ENCODE measurements at places on chromosomes 1 and 21. TPM values are rescaled to one million over a fixed set of nuclear protein-coding genes. Genes with fewer than 3 reads are reported as not detected.

DNA sequence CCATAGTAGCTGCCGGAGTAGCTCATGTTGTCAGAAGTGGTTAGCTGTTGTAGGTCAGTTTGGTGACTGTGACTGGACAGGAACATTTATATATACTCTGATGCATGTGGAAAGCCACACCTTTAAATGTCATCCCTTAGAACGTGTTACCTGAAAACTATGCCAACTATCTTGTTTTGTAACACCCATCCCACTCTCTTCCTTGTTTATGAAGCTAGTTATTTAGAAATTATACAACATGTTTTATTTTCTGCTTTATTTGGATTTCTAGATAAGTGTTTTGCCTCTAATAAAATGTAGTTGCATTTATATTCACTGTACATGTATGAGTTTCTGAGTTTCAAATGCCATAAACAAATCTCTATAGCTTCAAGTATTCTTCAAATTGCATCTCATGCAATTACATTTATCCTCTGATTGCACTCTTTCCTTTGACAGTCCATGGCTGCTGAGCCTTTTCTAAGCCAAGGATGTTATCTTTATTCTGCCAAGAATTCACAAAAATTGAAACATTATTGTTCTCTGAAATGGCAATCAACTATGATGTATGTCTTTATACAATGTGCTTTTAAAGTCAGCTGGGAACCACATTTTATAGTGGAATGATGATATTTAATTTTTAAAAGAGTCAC is at the start of gene KRTAP19-7:
TSS of gene KRTAP19-7 (minus strand) at position 51 of the 632 bp plus-strand sequence. CDS start at position 26, 25 bp downstream.
- no peak for DNase-seq

DNA sequence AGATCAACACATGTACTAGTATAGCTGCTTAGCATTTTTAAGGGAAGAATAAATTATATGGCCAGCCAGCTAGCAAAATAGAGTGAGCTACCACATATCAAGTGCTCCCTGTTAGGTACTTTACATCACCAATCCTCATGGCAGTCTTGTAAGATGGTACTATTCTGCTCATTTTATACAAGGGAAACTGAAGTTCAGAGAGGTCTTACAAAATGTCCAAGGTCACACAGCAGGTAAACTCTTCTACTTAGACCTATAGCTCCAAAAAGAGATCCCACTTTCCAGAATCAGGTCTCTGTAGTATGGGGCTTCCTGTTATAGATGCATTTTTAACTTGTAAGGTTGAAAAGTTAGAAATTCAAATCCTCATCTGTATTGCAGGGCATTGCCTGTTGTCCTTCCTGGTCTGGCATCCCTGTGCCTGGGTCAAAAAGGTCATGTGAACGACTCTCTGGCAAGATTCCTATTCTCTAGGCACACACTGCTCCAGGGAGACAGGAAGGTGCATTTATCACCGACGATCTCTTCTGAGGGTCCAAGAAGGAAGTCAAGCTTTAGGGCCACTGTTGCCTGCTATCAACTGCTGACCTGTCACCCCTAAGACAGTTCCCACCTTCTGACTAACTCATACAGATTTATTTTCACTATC is 41.1 kb downstream of the TRIT1 start:
- no peak for DNase-seq

DNA sequence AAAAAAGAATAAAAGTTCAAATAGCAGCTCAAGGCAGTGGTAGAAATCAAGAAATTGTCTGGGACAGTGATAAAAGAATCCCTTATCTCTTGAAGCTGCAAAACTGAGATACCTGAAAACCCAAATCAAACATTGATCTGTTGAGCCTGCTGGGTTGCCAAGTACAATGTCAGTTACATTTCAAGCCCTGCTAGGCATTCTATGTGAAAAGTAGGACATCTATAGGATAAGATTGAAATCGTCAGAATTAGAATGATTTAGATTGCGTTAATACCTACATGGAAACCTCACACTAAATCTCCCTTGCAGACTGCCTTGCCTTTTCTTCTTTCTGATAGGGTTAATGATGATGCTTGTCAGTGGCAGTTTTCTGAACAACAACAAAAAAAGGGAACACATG is 1684.4 kb upstream of the B3GALT2 start:
- DNase-seq: no peak

DNA sequence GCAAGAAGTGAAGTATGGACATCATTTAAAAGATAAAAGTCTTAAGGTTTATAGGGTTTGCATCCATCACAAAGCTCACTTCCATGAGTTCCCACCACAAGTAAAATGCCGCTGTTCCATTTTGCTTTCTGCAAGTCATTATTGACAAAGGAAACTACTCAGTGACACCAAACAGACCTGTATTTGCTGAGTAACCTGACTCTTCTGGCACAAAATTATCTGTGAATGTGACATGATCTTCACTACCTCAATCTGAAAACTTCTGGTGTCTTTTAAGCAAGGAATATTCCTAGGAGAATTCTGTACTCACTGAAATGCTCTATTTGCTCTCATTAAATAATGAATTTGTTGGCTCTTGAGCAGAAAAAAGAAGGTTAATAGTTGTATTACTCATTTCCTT is 1077.4 kb upstream of the ADGRL4 start:
- DNase-seq: no peak

DNA sequence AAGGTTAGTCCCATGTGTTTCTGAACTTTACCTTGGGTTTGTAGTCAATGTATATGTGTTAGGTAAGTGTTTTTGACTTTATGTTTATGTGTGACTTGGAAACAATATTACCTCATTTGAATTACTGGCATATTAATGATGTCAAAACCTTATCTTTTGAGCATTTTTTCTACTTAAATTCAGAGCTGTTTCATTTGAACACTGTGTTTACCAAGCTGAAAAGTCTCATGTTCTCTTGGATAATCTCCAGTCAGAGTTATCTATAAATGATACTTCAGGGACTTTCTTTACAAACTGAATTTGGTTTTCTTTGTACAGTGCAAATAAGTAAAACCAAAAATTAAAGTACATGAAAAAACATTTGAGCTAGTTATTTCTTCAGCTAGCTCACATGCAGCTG is 30.0 kb downstream of the ADAMTS1 start:
- DNase-seq: no peak

PEX19 gene
- polyA plus RNA-seq: 91.0 TPM

EPS8L3 gene
- polyA plus RNA-seq: 0.28 TPM

All from right renal cortex interstitium (tissue), 3 donors.